ENCODE measurements at places on chromosomes 3 and 15. TPM values are rescaled to one million over a fixed set of nuclear protein-coding genes. Genes with fewer than 3 reads are reported as not detected.

NR1I2 gene
- not detected for total RNA-seq

PATL2 gene
- not detected for total RNA-seq

- no peak for DNase-seq
Observed at GRCh38 chr3:130709671-130710070, 37.0 kb downstream of the PIK3R4 start.

DNA sequence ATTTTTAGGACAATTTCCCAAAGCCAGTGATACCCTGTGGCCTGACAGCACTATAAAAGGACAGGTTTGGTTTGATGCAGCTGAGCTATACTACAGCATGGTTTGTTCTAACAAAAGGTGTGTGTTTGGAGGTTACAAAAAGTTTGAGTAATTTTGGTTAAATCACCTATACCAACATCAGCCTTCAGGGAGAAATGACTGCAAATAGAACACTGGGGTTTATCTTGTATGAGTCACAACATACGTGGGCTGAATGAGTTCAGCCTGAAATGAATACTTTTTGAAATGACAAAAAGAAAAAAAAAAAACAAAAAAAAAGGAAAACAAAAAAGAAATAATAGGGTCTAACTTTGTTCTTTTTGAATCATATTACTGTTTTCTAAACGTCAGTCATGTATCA, 345.7 kb downstream of the CNTN3 start:
- peak; percentile 59 for DNase-seq

DNA sequence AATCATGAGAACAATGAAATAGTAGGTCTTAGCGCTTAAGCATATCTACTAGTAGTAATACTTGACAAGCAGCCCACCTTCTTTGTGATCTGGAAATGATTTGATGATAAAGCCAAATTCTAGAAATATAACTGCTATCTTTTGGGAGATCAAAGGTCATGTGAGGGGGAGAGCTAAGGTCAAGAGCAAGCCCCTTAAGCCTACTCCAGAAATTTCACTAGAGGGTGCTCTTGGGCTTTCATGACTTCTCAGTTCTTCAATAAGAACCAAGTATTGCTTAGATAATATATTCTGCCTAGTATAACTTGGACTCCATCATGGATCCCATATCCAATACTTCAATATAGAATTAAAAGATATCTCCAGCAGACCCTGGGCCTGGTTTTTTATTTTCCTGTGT, 319.6 kb downstream of the ZBTB20 start:
- peak; percentile 58 for DNase-seq

- no peak for DNase-seq
Observed at GRCh38 chr3:98460220-98460619, 2.8 kb upstream of the OR5K1 start.

UROC1 gene
- not detected for total RNA-seq

DNA sequence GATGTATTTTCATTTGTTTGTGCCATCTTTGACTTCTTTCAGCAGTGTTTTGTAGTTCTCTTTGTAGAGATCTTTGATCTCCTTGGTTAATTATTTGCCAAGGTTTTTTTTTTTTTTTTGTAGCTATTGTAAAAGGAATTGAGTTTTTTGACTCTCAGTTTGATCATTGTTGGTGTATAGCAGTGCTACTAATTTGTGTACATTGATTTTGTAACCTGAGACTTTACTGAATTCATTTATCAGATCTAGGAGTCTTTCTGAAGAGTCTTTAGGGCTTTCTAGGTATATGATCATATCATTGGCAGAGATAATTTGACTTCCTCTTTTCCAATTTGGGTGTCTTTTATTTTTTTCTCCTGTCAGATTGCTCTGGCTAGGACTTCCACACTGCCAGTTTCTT, 42.2 kb upstream of the POMGNT2 start:
- DNase-seq = no peak

- no peak for DNase-seq
Observed at GRCh38 chr3:153215966-153216365, 53.9 kb downstream of the RAP2B start.

- no peak for DNase-seq
Observed at GRCh38 chr15:92409006-92409405, 15.3 kb downstream of the ST8SIA2 start.

Measured in IMR-90 (cell line).